Fibroblast of skin of left biceps (primary cell): ENCODE measurements at places on chromosomes 2 and 18.

DNA sequence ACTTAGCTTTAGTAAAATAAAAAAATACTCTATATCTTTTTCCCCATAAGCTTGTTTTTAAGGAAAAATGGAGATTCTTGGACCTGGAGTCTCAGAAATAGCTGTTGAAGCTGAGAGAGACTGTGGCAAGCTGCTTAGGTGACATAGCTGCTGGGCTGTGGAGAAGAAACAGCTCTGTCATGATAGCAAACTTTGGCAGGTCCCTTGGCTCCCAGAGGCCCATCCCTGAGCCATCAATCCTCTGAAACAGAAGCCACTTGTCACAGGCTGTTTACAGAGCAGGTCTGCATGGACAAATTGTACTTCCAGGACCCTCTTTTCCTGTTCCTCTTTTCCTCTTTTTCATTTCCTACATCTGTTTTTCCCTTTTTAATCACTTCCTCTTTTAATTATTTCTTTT lies 1370.1 kb upstream of the CRIM1 start:
- DNase-seq = no peak

- DNase-seq = no peak
Measured at GRCh38 chr2:100256416-100256815, 65.9 kb downstream of the LONRF2 start.

DNA sequence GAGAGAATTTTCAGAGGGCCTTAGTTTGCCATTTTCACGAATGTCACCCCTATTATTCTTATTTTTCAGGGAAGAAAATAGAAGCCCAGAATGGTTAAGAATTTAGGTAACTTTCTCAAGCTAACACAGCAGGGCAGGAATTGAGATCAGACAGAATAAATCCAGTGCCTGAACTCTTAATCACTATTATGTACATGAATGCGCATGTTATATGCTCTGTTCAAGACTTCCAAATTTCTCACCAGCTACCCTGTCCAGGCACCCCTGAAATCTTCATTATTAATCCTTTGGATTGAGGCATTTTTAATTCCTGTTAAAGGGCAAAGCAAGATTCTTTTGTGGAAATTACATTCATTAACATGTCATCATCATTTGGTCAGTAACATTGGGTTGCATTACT lies 218.4 kb downstream of the ACTR3 start:
- no peak for DNase-seq

GRCh38 chr18:48636436-48636835 lies 97.6 kb downstream of the CTIF start:
- DNase-seq = no peak

GRCh38 chr2:198795419-198795818 lies 662.3 kb downstream of the SATB2 start:
- DNase-seq = no peak
